Esophagus muscularis mucosa (tissue), 4 donors: ENCODE measurements at places on chromosomes 16 and 17. TPM values are rescaled to one million over a fixed set of nuclear protein-coding genes. Genes with fewer than 3 reads are reported as not detected.
A peak's percentile ranks its signal among the peaks of the same experiment; 100 is the strongest.

DNA sequence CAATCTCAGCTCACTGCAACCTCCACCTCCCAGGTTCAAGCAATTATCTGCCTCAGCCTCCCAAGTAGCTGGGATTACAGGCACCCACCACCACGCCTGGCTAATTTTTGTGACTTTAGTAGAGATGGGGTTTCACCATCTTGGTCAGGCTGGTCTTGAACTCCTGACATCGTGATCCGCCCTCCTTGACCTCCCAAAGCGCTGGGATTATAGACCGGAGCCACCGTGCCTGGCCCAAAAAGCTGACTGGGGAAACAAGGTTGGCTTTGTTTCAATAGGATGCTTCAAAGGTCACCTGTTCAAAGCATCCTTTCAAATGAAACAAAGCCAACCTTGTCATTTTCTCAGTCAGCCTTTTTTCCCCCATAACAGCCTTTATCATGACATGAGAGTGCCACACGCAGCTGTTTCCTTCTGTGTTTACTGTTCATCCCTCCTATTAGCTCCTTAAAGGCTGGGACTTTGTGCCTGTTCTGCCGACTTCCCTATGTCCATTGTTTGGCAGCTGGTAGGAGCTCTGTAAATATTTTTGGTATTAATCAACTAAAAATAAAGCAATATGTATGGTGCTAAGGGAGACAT lies 51.1 kb downstream of the ADAMTS18 start:
- no peak for DNase-seq
- H3K4me1 ChIP-seq: no peaks in the 10 kb centered on the region

- no peak overlapping the region for H3K4me3 ChIP-seq
- H3K4me1 ChIP-seq: no peaks in the 10 kb centered on the region
Observed at GRCh38 chr16:77971306-77972061, 50.9 kb upstream of the CLEC3A start.

The HYDIN gene
- 1.2 TPM for total RNA-seq

- no peaks in the 10 kb centered on the region for H3K36me3 ChIP-seq
- peaks cover 23% of the 10 kb centered on the region for H3K4me1 ChIP-seq
- DNase-seq: peak; percentile 93
- no peak overlapping the region for H3K27ac ChIP-seq
Observed at GRCh38 chr17:73770115-73770848, 126.0 kb upstream of the SDK2 start.

GRCh38 chr17:12548558-12548957 lies 117.1 kb upstream of the MYOCD start:
- H3K4me1 ChIP-seq: peaks cover 5% of the 10 kb centered on the region
- no peak overlapping the region for H3K4me3 ChIP-seq
- H3K36me3 ChIP-seq: no peaks in the 10 kb centered on the region
- no peaks in the 10 kb centered on the region for H3K27me3 ChIP-seq
- H3K27ac ChIP-seq: no peak overlapping the region
- DNase-seq: no peak

The SNRNP25 gene
- 26.0 TPM for total RNA-seq

The TRPV3 gene
- total RNA-seq: 0.26 TPM

The TIMP2 gene
- 177 TPM for total RNA-seq

DNA sequence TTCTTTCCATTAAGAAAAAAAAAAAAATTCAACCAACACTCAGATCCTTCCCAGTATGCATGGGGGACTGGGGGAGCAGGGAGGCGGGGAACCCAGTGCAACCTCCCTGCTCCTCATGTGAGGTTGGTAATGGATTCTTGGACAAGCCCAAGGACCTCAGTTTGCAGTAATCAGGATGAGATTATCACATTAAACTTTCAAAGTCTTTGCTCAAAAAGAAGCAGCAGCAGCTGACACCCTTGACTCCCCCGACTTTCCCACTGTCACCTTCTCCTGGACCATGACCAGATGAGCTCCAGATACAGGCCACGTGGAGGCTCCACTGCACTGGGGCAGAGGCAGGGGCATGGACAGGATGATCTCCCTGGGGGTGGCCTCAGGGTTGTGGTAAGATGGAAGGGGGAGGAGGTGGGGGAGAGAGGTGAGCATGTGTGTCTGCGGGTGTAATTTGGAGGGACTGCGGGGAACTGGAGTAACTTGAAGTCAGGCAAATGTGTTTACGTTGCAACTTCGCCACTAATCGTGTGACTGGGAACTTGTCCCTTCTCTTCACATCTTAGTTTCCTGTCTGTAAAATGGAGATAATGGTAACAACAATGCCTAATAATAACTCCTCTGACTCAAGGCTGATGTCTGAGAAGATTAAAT lies 19.8 kb downstream of the ZNF385C start:
- no peak for DNase-seq
- no peak overlapping the region for H3K27ac ChIP-seq
- H3K27me3 ChIP-seq: peaks cover 4% of the 10 kb centered on the region
- H3K4me1 ChIP-seq: no peaks in the 10 kb centered on the region
- H3K36me3 ChIP-seq: no peaks in the 10 kb centered on the region

- H3K27me3 ChIP-seq: peaks cover 84% of the 10 kb centered on the region
- H3K27ac ChIP-seq: no peak overlapping the region
- DNase-seq: peak; percentile 50
- H3K4me3 ChIP-seq: no peak overlapping the region
- H3K4me1 ChIP-seq: peaks cover 37% of the 10 kb centered on the region
Observed at GRCh38 chr17:48995304-48995973, 1.7 kb upstream of the IGF2BP1 start.

The DHRS7C gene
- not detected for total RNA-seq

DNA sequence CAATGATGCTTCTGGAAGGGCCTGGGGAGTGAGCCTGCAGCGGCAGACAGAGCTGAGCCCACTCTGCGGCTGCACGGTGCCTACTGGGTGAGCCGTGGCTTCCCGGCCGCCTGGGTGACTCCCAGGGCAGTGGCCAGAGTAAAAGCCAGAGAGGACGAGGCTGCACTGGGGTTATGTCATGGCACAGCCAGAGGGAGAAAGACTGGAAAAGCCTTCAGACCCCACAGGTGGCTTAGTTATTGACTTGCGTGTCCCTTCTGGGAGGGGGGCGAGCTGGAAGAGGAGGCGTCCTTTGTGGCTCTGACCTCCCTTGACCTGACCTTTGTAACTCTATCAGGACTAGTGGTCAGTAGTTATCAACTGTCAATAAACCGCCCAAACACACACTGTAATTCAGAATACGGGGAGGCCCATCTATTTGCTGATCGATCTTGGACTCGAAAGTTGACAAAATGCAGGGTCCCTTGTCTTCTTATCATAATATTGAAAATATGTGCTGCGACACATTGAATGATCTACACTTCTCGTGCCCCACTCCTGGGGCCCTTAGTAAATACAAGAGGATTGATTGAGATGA lies 385.9 kb upstream of the ZFHX3 start:
- H3K27me3 ChIP-seq: no peaks in the 10 kb centered on the region
- no peak overlapping the region for H3K4me3 ChIP-seq
- no peak for DNase-seq
- no peak overlapping the region for H3K27ac ChIP-seq
- no peaks in the 10 kb centered on the region for H3K36me3 ChIP-seq
- no peaks in the 10 kb centered on the region for H3K4me1 ChIP-seq

The PLD6 gene
- total RNA-seq: 13.7 TPM

- H3K27ac ChIP-seq: no peak overlapping the region
- no peak overlapping the region for H3K4me3 ChIP-seq
- no peak for DNase-seq
- H3K27me3 ChIP-seq: no peaks in the 10 kb centered on the region
- H3K4me1 ChIP-seq: peaks cover 57% of the 10 kb centered on the region
Observed at GRCh38 chr16:48561960-48562393, 48.0 kb downstream of the N4BP1 start.

The C16orf96 gene
- total RNA-seq: not detected

DNA sequence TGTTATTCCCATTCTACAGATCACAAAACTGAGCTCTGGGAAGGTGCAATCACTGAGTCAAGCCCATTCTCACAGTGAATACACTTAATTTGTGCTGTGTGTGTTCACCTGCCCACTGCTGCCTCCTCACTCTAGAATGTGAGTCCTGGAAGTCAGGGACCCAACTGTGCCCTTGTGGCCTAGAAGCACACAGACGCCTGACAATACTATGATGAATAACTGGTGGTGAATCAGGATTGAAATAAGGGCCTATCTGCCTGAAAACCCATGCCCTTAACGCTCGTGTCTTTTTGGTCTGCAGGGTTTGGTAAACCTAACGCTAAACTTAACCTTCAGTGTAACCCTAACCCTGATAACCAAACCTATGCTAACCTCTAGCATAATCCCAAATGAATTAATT lies 80.3 kb downstream of the ZNF423 start:
- no peak overlapping the region for H3K4me3 ChIP-seq
- peaks cover 24% of the 10 kb centered on the region for H3K4me1 ChIP-seq
- DNase-seq: no peak
- no peaks in the 10 kb centered on the region for H3K36me3 ChIP-seq
- no peaks in the 10 kb centered on the region for H3K27me3 ChIP-seq
- H3K27ac ChIP-seq: no peak overlapping the region

The NPIPA8 gene
- 34.2 TPM for total RNA-seq

- no peaks in the 10 kb centered on the region for H3K36me3 ChIP-seq
- no peaks in the 10 kb centered on the region for H3K4me1 ChIP-seq
- no peak overlapping the region for H3K4me3 ChIP-seq
- H3K27ac ChIP-seq: no peak overlapping the region
- H3K27me3 ChIP-seq: no peaks in the 10 kb centered on the region
Observed at GRCh38 chr17:20216154-20216815, 207.1 kb downstream of the SPECC1 start.

DNA sequence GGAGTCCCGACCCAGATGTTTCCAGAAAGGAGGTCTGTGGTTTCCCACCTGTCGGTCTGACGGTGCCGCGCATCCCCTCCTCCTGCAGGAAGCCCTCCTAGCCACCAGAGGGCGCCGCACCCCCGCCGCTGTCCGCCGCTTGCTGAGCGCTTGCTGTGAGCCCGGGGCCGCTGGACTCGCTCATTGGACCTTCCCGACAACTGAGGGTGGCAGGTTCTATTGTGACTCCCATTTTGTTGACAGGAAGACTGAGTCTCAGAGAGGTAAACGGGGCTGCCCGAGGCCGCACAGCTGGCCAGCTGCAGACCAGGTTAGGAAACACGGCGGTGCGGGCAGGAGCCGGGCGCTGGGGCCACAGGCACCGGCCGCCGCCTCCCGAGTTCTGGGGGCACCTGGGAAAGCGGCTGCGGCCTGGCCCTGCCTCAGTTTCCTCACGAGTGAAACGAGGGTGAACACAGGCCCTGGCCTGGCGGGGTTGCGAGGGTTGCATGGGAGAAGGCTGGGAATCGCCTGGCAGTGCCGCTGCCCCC lies 191.1 kb upstream of the CIBAR2 start:
- no peak for DNase-seq
- H3K4me3 ChIP-seq: peak overlapping the region; percentile 8
- H3K27me3 ChIP-seq: no peaks in the 10 kb centered on the region

- no peaks in the 10 kb centered on the region for H3K36me3 ChIP-seq
- no peaks in the 10 kb centered on the region for H3K27me3 ChIP-seq
- H3K4me3 ChIP-seq: no peak overlapping the region
- DNase-seq: no peak
- H3K4me1 ChIP-seq: peaks cover 14% of the 10 kb centered on the region
Observed at GRCh38 chr16:30024451-30024850, 1.5 kb downstream of the C16orf92 start.

DNA sequence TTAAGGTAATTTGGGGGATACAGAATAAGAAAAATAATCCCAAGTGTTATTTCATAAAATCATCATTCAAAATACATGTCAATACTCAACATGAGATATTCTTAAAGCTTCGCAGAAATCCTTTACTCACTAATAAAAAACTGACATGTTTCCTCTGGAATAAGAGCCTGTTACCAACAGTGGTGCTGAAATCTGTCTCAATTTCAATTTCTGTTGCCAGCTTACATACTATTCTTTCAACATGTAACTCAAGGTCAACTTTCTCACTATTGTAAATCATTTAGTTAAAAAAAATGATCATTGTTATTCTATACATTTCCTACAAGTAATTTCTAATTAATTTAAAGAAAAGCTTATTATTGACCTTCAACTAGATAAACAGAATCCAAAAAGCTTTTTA lies 67.9 kb downstream of the CEP95 start:
- DNase-seq: no peak
- H3K36me3 ChIP-seq: peaks cover 58% of the 10 kb centered on the region
- H3K27me3 ChIP-seq: no peaks in the 10 kb centered on the region
- no peak overlapping the region for H3K27ac ChIP-seq

The KRTAP4-5 gene
- total RNA-seq: not detected

DNA sequence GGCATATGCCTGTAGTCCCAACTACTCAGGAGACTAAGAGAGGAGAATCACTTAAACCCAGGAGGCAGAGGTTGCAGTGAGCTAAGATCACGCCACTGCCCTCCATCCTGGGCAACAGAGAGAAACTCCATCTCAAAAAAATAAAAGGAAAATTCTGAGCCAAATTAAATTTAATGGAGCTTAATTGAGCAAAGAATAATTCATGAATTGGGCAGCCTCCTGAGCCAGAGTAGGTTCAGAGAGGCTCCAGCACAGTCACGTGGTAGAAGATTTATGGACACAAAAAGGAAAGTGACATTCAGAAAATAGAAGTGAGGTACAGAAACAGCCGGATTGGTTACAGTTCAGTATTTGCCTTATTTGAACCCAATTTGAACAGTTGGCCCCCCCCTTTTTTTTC lies 10.9 kb downstream of the VPS35L start:
- H3K36me3 ChIP-seq: peaks cover 40% of the 10 kb centered on the region
- no peaks in the 10 kb centered on the region for H3K4me1 ChIP-seq
- no peak for DNase-seq
- H3K27me3 ChIP-seq: no peaks in the 10 kb centered on the region
- no peak overlapping the region for H3K4me3 ChIP-seq

- no peaks in the 10 kb centered on the region for H3K36me3 ChIP-seq
- DNase-seq: peak; percentile 42
- no peaks in the 10 kb centered on the region for H3K27me3 ChIP-seq
- no peaks in the 10 kb centered on the region for H3K4me1 ChIP-seq
- no peak overlapping the region for H3K27ac ChIP-seq
Observed at GRCh38 chr16:79826732-79827475, 226.4 kb upstream of the MAF start.

The IGFBP4 gene
- 265 TPM for total RNA-seq

DNA sequence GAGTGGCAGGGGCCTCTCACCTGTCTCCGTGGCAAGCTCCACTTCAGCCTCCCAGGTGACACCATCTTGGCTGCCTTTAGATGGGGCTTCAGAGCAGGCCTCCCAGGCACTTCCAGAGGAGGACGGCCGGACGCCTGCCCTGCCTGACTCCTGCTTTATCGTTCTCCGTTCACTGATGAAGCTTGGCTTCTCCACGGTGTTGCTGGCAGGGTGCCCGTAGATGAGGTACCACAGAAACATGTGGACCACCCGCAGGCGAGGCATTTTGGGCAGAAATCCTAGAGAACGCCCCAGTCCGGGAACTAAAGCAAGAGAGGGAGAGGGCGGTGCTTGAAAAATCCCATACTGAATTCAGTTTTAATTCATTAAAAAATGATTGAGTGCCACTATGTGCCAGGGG lies 54.5 kb downstream of the GTF3C1 start:
- H3K27ac ChIP-seq: no peak overlapping the region
- no peak for DNase-seq
- peaks cover 100% of the 10 kb centered on the region for H3K36me3 ChIP-seq
- H3K4me3 ChIP-seq: no peak overlapping the region

GRCh38 chr16:2787406-2787805 lies at the start of gene PRSS33:
Gene PRSS33, minus strand, starts transcription at chr16:2787560. Its CDS starts 1,013 bp downstream, at chr16:2786547.
- H3K27me3 ChIP-seq: peaks cover 40% of the 10 kb centered on the region
- H3K4me3 ChIP-seq: no peak within 1 kb of the TSS
- no peak for DNase-seq
- no peaks in the 10 kb centered on the region for H3K36me3 ChIP-seq
- no peak within 1 kb of the TSS for H3K27ac ChIP-seq
